ENCODE measurements at places on chromosomes 1 and 21.

- DNase-seq: no peak
Measured at GRCh38 chr1:81920245-81920740, 119.6 kb downstream of the ADGRL2 start.

DNA sequence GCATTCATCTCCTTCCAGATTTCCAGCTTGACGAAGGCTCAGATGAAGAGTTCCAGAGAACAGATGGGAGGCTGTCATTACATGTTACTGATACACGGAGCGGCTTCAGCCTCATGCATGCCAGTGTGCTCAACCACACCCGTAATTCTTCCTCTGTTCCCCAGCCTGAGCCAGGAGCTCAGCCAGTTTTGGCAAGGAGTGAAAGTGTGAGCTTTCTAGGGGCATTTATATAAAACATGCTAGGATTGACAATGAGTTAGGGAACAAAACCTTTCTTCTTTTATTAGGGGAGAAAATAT, 290.4 kb upstream of the PLXNA2 start:
- DNase-seq: no peak

DNA sequence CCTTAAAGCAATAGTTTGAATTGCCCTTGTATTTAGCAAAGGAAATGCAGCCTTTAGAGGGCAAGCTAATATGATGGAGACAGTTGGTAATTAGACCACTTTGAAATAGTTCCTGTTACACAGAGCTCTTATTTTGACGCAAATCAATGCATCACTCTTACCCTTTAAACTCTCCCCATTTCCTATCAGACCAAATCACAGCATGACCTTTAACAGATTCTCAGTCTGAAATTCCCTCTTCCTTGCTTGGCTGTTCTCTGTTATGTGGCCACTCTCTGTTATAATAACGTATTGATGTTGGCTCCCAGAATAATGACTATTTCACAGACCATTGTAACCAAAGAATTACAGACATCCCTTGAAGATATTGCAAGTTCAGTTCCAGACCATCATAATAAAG, 66.9 kb upstream of the NGF start:
- no peak for DNase-seq

DNA sequence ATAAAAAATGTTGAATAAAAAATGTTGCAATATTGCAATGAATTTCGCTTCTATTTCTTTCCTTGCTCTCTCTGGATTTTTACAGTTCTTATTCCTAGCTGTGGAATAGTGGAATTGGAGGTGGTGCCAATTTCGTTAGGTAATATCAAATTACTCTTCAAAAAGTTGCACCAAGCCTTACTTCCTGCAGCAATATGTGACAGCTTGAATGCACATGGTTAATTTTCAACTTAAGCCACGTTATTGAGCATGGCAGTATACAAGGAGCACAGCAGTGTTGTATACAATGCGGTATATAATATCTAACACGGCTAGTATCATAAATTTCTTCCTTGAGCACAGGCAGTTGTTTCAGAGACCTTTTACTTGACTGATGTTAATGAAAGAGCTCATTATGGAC, 152.5 kb downstream of the NOS1AP start:
- DNase-seq: no peak

DNA sequence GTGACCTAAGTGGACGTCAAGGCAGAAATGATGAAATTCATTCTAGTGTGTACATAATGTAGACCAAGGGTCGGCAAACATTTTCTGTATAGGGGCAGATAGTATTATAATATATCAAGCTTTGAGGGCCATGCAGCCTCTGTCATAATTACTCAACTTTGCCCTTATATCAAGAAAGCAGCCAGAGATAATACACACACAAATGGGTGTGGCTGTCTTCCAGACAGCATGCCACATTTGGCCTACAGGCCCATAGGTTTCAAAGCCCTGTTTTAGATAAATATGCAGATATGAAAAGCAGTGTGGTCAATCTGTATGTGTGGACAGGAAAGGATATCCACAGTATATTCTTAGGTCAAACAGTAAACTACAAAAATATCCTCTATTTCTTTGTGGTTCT, 320.1 kb upstream of the FMN2 start:
- no peak for DNase-seq

DNA sequence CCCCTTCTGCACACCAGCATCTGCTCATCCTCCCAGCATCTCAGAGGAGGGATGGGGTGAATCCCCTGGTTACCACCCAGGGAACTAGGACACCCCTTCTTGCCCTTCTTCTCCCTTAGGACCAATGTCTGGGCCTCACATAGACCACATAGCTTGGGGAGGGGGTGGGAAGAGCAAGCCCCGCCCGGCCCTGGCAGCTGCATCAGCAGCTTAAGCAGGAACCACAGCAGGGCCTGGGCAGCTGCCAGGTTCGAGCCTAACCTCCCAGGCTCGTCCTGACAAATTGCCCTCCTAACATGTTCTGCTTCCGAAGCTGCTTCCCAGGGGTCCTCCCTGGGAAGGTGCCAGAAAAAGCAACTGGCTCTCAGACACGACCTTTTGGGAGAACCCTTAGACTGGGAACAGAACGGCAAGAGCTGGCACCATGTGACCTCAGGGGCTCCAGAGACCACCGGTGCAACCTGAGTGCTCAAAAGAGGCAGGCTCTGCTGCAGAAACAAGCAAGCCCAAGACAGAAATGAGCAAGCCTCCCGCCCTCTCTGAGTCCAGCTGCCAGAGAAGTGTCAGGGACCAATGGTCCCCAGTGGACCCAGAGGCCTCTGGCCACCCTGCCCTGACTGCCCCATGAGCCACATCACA, 18.4 kb upstream of the CLSTN1 start:
- DNase-seq: no peak

- no peak for DNase-seq
Measured at GRCh38 chr1:211527006-211527405, 35.0 kb upstream of the RD3 start.

GRCh38 chr1:198633675-198634121, 5.1 kb upstream of the PTPRC start:
- no peak for DNase-seq

GRCh38 chr1:109634292-109634691, 14.7 kb downstream of the AMPD2 start:
- no peak for DNase-seq

DNA sequence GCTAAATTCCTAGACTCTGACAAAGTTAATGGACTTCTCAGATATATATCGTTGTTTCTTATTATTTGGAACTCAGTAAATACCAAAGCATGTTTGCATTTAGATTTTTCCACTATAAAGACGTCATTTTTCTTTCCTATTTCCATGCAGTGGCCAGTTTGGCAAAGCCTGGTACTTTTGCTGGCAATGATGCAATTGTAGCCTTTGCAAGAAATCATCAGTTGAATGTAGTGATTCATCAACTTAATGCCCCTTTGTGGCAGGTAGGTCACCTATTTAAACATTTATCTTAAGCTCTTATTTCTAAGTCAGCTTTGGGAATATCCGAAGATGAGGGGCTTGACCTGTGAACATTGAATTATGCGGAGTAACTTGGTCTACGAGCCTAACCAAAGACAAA, 12.0 kb downstream of the OTUD3 start:
- no peak for DNase-seq

- DNase-seq: no peak
Measured at GRCh38 chr1:40786171-40786994, 2.8 kb downstream of the KCNQ4 start.

DNA sequence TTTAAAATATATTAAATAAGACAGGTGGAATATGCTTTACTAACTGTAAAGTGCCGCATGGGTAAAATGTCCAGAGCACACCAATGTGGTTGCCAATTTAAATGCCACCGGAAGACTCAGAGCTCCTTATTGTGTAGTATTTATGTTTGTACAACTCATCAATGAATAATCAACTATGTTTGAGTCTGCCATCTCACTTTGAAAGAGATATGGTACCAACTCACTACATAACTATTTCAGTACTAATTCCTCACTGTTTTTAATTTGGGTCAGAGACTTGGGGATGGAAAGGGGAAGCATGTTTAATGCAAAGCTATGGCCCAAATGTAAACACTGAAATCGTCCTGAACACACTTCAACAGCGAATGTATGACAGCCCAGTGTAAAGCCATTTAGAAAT, 144.8 kb downstream of the NR5A2 start:
- no peak for DNase-seq

DNA sequence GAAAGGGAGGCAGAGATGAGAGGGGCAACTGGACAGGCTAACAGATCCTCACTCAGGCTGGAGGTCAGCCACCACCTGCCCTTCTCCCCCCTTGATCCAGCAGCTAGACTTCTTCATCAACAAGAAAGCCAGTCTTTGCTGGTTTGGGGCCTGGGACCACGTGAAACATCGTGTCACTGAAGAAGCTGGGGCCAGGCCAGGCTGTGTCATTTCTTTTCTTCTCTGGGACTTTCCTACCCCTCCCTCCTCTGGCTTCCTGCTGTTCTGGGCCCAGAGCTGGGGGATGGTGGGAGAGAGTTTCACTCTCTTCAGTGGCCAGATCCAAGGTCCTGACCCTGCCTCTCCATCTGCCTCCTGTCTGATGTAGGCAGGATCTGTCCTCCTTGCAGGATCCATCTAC, 18.1 kb upstream of the SLC26A9 start:
- no peak for DNase-seq

DNA sequence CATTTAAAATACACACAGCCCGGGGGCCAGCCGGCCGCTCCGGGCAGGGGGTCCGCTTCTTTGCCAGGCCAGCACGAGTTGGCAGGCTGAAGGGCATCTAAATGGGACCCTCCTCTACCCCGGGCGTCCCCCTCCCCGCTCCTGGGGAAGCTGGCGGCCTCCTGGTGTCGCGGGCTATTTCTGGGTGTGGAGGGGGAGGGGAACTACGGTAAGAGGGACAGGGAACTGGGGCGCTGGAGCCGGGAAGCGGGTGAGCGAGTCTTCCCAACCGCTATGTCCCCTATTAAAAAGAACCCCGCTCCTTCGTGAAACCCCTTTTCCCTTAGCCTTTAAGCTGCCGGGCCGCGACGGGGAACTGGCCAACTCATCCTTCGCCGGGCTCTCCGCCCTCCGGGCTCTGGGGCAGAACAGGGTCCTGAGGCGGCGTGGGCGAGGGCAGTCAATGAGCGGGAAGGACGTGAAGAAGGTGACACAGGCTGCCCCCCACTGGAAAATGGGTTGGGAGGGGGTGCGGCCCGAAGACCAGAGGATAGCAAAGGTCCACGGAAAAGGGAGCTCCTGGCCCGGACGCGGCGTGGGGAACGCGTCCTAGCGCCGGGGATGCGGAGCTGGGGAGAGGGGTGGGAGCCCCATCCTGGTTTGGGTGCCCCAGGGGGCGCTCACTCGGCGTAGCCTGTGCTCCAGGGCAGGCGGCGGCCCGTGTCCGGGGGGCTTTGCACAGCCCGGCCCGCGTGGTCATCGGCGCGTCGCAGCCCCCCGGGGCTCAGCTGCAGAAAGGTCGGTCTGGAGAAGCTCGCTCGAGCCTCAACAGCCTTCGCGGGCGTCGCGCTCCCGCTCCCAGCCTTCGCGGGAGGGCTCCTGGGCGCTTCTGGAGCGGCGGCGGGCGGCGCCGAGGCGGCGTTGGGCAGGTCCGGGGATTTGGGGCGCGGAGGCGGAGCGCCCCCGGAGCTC, 544 bp downstream of the PPM1J start:
- DNase-seq: no peak

DNA sequence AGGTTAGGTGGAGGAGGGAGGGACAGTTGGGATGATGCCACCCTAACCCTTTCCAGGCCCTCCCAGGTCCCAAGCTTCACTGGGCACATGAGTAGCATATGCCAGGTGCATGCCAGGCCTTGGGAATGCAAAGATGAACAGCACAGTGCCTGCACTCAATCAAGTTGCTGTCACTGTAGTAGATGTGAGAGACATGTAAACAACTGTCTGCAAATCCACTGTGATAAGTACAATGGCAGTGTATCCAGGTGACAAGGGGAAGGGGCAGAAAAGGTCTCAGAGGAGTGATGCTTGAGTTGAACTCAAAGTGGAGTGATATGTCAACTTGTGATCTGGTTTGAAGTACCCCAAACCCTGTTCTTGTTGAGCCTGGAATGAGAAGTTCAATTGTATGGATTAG, 49.5 kb upstream of the LRRN2 start:
- DNase-seq: no peak

- peak; percentile 79 for DNase-seq
Measured at GRCh38 chr1:10074059-10074851, 41.5 kb downstream of the UBE4B start.
